Panc1 (cell line): ENCODE measurements at places on chromosomes 1 and 21. TPM values are rescaled to one million over a fixed set of nuclear protein-coding genes. Genes with fewer than 3 reads are reported as not detected.

Gene TEDDM1
- total RNA-seq: not detected

Gene UBL4B
- total RNA-seq: not detected

Gene ATP6V1G3
- total RNA-seq: not detected

Gene MPL
- not detected for total RNA-seq

Gene TGFB2
- total RNA-seq: 58.9 TPM

Gene ZBTB8A
- 6.5 TPM for total RNA-seq

Gene CHI3L1
- total RNA-seq: 0.10 TPM

Gene KRTAP19-7
- not detected for total RNA-seq

Gene DNAJC6
- 4.0 TPM for total RNA-seq

Gene RAB42
- total RNA-seq: 4.2 TPM

Gene TNFRSF9
- 0.23 TPM for total RNA-seq

Gene NUF2
- 26.1 TPM for total RNA-seq

Gene RPS6KC1
- 20.5 TPM for total RNA-seq

Gene UTS2
- total RNA-seq: not detected

Gene CFAP141
- not detected for total RNA-seq

Gene KANK4
- total RNA-seq: 0.18 TPM

Gene RGS4
- 0.26 TPM for total RNA-seq

Gene KRTAP12-2
- total RNA-seq: not detected

Gene OR10Z1
- total RNA-seq: not detected

Gene KCNA3
- not detected for total RNA-seq

Gene SH2D1B
- total RNA-seq: not detected

Gene NFIA
- 20.9 TPM for total RNA-seq
